ENCODE measurements at places on chromosomes 7 and 10. TPM values are rescaled to one million over a fixed set of nuclear protein-coding genes. Genes with fewer than 3 reads are reported as not detected.

DNA sequence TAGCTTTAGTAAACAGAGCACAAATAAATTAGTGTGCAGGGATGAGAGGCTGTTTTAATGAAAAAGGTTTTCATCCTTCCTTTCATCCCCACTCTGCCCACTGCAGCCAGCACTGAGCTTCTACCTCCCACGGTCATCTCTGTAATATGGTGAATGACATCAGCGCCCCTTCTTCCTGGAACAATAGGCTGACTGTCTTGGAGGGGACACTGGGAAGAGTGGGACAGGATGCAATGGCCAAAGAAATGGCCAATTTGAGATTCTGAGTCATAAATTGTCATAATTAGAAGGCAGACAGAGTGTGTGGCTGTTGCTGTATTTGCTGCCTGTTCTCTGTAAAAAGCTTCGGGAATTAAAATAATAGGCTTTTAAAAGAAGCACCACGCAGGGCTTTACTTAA is 126.7 kb upstream of the CALN1 start:
- DNase-seq = no peak

DNA sequence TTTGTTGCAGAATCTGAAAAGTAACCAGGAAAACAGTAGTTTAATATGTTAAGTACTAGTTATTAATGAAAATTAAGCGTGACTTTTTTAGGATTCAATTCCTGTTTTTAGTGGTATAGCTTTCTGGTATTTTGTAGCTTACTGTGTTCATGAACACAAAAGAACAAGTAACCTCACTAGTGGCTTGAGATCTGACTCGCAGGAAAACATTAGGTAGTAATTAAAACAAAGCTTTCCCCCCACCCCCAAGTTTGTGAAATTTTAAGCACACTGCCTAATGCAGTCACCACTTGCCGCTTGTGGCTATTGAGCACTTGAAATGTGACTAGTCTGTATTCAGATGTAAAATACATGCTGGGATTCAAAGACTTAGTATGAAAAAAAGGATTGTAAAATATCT is 102.5 kb upstream of the RPA3 start:
- no peak for DNase-seq

DNAH11 gene
- 0.04 TPM for polyA plus RNA-seq

CCL26 gene
- 0.53 TPM for polyA plus RNA-seq

EPHB6 gene
- 4.2 TPM for polyA plus RNA-seq

- DNase-seq = peak; percentile 42
Observed at GRCh38 chr10:104642658-104643302, 1.7 kb downstream of the SORCS3 start.

CALML5 gene
- polyA plus RNA-seq = not detected

ZP3 gene
- 1.3 TPM for polyA plus RNA-seq

PTPN20 gene
- polyA plus RNA-seq = 6.6 TPM

UCMA gene
- polyA plus RNA-seq = not detected

DNA sequence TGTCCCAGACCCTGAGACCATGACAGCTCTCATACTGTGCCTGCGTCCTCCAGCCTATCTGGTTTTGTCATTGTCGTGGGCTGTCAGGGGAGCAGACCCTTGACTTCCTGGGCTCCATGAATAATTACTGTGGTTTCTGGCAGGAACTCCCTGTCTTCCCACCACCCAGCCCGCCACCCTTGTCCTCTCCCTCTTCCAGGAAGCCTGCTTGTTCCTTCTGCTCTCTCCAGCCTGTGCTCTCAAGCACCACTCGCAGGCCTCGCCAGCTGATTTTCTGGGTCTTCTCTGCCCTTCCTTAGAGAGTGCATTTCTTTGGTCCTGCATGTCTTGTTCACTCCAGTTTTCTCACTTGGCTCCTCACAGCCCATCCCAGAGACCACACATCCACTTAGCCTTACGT is 224.5 kb upstream of the INHBA start:
- no peak for DNase-seq

Data from heart left ventricle (tissue), 16 donors.